ENCODE measurements at places on chromosomes 7 and 10.
A peak's percentile ranks its signal among the peaks of the same experiment; 100 is the strongest.

DNA sequence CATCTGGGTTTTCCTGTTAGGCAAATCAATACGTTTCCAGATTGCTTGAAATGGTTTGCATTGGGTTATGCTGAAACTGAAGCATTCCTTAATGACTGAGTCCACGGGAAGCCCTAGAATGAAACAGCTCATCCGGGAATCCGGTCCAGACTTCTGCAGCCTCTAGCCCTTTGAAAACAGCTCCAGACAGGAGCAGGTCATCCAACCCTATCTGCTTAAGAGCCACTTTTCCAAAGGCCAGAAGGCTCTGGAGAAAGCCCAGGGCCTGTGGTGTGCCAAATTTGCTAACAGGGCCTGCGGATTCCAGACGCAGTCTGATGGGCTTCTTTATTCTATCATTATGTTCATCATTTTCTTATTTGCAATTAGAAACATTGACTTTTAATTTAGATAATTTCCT lies 265.4 kb downstream of the SKIDA1 start:
- peak; percentile 37 for DNase-seq

DNA sequence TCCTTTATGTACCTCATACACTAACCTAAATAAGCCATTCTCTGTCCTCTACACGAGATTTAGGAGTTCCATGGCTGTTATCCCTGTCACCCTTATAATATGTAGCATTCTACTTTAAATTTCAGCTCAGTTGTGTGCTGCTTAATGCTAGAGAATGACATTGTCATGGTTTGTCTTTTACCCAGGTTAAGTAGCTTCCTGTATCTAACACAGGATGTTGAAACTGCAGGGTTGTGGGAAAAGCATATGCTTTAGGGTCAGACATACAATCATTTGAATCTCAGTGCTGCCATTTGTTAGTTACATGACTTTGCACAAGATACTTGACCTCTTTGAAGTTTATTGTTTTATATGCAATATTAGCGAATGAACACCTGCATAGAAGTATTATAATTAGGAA lies 235.1 kb upstream of the CACNA2D1 start:
- DNase-seq: no peak

- DNase-seq: no peak
Observed at GRCh38 chr7:141675436-141676215, 26.3 kb downstream of the DENND11 start.

GRCh38 chr7:55130395-55131141 lies 111.8 kb downstream of the EGFR start:
- peak; percentile 80 for DNase-seq

DNA sequence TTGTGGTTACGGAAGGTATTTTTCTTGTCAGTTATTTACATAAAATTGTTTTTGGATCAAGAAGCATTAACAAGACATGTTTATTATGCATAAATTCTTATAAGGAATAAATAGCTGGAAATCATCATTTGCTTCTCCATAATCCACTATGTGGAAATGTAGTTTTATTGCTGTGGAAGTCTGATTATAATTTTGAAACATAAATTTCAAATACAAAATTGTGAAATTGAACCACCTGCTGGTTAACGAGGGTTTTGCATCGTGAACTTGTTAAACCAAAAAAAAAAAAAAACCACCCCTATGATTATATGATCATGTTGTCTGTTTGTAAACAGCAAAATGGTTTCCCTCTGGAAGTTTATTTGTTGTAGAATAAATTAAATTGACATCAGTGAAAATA lies 25.9 kb downstream of the ABRAXAS2 start:
- peak; percentile 71 for DNase-seq

- no peak for DNase-seq
Observed at GRCh38 chr7:158760445-158760764, 55.8 kb upstream of the NCAPG2 start.

DNA sequence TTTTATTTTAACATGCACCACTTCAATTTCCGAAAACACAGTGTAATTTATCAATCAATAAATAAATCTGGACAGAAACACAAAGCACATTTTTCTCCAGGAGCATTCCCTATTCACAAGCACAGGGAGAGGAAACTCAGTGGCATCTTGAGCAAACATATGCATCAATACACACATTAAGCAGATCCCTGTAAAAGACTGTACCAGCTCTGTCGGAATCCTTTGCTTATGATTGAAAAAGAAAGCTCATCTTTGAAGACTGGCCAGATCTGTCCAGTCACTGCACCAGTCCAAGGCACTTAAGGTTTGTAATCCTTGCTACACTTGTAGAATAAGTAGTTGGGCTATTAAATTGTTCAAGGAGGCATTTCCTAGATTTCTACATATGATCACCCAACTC lies 343.9 kb downstream of the BMPER start:
- DNase-seq: no peak

GRCh38 chr10:42866115-42866995 lies 83.8 kb downstream of the BMS1 start:
- peak; percentile 90 for DNase-seq

DNA sequence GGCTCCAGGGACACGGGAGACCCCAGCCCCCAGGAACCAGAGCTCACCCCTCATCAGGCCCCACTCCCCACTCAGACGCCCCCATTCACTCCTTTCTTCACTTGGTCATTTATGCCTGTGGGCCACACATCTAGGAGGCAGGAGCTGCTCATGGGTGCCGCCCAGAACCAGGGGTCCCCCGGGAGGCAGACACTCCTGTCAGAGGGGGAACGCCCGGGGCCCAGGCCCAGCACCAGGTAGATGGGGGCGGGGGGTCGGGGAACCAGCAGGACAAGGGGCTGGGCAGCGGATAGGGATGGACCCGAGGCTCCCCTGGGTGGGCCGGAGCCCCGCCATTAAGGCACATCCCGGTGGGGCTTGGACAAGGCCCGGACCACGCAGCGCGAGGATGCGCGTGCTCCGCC lies 11.8 kb downstream of the CALY start:
- no peak for DNase-seq

GRCh38 chr7:141462958-141463357 lies 88.3 kb upstream of the AGK start:
- DNase-seq: no peak

DNA sequence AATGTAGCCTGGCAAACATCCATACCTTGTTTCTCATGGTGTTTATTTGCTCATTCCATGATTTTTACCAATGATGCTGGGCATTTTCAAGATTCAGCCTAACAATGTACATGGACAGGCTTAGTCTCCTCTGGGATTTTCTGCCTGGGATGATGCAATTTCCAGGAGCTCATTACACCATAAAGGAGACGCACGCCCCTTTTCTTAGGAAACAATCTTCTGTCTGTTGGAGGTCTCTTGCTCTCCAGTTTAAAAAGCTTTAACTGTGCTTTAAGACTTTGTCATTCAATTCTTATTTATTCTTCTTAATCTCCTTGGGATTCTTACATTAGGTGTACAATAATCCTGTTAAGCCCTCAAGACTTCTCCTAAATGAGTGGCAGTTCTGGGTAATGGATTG lies 150.3 kb upstream of the NRP1 start:
- no peak for DNase-seq

DNA sequence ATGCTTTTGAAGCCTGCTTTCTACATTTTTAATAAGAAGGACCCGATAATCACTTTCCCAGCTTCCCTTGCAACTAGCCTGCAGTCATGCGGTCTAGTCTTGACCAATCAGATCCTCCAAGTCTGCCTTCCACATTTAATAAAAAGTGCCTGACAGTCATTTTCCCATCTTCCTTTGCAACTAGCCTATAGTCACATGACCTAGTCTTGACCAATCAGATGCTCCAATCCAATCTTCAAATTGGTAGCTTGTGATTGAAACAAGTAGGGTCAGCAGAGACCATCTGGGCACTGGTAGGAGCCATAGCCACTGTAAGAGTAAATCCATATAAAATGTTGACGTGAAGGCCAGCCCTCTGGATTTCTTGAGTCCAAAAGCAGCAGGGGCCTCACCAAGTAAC lies 80.0 kb downstream of the NPTX2 start:
- no peak for DNase-seq

DNA sequence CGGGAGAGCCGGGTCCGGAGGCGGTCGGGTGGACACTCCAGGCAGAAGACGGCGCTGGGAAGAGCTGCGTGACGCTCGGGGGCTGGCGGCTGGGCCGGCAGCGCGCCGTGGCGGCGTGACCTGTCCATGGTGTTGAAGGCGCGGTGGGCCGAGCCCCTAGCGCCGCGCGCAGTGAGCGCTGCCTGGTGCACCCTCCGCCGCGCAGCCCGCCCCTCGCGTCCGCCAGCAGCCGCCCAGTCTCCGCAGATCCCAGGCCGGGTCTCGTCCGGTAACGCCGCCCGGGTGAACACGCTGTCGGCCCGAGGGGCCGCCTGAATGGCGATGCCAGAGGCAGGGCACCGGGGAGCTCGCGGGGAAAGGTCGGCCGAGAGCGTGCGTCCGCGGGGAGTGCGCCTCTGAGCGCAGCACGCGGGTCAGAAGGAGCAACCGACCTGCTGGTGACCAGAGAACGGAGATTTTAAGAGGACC lies 657 bp upstream of the TMEM178B start:
- peak; percentile 18 for DNase-seq

DNA sequence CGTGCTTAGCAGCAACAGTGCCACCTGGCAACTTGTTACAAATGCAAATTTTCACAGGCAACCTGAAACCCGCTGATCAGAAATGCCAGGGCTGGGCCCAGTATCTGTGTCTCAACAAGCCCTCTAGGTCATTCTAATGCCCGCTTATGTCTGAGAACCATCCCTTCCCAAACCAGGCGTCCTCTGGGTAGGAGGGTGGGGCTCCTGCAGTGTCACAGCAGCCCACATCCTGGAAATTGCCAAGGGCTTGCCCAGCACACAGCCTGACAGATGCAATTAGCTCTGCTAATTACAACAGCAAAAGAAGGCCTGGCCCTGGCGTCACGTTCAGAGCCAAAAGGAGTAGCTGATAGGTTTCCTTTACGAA lies 15.9 kb downstream of the ITPRIP start:
- no peak for DNase-seq

DNA sequence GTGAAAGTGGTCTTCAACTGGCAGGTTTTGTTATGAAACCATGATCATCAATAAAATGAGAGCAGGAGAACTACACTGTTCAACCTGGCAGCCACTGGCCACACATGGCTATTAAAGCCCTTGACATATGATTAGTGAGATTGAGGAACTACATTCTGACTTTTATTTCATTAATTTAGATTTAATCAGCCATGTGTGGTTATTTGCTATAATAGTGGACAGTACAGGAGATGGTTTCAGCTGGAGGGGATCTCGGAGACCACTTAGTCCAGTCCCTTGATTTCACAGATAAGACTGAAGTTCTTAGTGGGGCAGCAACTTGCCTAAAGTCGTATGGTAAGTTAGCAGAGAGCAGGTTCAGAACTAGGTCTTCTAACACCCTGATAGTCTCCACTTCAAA lies 111.7 kb upstream of the BMPER start:
- no peak for DNase-seq

- DNase-seq: peak; percentile 21
Observed at GRCh38 chr7:44801890-44802289, 5.4 kb downstream of the PPIA start.

GRCh38 chr10:101578192-101578591 lies 9.9 kb downstream of the POLL start:
- DNase-seq: no peak

- DNase-seq: no peak
Observed at GRCh38 chr10:76175533-76176165, 744.2 kb downstream of the LRMDA start.

GRCh38 chr10:89973326-89973725 lies 271.9 kb downstream of the KIF20B start:
- DNase-seq: no peak

DNA sequence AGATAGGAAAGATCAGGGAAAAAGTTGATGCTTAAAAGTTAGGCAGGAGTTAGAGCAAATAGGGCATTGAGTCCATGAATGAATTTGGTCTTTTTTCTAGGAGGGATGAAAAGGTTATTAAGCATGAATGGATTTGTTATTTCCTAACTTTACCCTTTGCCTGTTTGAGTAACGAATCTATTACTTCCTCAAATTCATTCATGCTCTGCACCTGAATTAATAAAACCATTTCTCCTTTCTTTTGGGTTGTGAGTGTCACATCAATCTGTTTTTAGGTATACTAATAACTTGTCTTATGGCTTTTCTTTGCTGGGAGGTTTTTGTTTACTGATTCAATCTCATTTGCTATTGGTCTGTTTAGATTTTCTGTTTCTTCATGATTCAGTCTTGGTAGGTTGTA lies 1217.7 kb upstream of the CELF2 start:
- no peak for DNase-seq

GRCh38 chr10:61840403-61840802 lies 61.1 kb upstream of the ARID5B start:
- peak; percentile 39 for DNase-seq

DNA sequence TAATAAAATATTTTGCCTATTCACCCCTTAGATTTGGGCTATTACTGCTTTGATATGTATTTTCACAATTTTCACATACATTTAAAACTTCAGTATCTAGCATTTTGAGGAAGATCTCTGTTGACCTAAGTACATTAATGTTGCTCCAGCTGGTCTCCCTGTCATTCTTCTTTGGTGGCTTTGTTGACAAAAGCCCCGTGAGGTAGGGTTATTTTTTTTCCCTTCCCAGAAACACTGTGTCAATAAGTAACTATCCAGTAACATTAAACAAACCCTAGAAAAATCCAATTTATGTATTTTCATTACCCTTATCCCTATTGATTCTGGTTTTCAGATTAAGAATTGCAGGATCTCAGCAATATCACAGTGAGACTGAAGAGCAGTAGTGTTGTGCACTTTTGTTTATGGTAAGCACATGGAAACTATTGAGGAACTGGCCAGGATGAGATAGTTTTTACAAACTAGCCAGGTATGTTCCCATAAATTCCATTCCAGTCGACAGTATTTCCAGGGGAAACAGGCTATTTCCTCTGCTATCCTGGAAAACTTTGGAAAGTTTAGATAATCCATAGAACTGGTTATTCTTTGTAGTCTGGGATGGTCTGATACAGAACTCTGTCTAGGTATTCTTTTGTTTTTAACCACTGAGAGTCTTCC lies 198.2 kb downstream of the PON1 start:
- DNase-seq: no peak

DNA sequence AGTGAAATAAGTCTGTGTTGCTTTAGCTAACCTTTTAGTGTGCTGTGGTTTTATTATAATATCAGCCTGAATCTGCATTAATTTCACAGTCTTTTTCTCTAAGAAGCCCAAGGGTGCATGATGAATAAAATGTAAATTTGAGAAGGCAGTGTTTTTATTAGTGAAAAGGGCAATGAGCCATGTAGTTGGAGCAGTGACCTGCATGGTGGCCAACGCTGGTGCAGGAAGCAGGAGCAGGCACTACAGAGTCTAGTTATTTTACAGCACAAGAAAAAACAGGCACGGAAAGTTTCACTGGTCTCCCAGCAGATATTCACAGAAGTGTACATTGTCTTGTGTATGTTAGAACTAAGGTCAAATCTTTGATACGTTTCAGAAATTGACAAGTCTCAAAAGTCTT lies 247.8 kb downstream of the CELF2 start:
- no peak for DNase-seq

DNA sequence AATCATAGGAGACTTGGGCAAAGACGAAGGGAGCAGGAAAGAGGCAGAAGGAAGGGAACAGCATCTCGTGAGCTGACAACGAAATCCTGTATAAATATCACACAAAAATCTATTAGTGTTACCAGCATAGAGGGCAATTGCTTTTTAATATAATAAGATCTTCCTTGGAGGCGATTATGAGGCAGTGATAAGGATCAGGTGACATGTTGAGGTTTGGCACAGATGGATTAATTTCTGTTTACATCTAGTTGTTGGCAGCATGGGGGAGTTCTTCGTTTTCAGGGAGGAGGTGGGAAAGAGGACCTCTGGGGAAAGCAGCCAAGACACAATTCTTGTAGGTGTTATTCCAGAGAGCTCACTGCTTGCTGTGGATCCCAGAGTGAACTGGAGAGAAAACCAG lies 163.8 kb downstream of the PLXNA4 start:
- DNase-seq: no peak
